NCI-H226 (cell line): ENCODE measurements at places on chromosomes 16 and 17.

DNA sequence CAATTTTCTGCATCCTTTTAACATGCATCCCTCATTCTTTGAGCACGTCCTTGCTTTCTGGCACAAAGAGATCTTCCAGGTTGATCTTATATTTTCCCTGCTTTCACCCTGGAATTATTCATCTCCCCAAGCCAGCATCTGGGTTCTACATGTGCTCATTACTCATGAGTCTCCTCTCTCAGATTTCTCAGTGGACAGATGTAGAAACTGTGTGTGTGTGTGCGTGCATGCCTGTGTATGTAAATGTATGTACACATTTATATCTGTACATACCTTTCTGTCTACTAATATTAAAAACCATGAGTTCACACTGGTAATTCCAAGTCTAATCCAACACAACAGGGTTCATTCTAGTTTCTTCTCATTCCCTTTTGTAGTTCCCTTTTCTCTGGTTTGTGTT is 41.9 kb upstream of the NSRP1 start:
- no peak for DNase-seq

DNA sequence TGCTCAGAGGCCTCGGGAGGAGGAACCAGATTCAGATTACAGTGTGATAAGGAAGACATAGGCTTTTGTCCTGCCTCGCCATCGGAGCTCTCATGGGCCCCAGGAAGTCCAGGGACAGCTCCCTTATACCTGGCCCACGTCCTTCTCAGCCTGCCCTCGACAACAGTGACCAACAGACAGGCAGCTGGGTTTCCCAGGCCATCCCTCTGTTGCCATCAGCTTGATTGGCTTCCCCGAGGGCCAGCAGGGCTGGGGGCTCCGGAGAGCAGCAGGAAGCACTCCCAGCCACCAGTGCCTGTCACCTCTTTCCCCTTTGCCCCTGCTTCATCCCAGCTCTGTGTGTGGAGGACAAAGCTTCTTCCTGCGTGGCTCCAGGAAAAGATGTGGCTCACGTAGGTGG is 17.6 kb downstream of the CD300A start:
- no peak for DNase-seq

DNA sequence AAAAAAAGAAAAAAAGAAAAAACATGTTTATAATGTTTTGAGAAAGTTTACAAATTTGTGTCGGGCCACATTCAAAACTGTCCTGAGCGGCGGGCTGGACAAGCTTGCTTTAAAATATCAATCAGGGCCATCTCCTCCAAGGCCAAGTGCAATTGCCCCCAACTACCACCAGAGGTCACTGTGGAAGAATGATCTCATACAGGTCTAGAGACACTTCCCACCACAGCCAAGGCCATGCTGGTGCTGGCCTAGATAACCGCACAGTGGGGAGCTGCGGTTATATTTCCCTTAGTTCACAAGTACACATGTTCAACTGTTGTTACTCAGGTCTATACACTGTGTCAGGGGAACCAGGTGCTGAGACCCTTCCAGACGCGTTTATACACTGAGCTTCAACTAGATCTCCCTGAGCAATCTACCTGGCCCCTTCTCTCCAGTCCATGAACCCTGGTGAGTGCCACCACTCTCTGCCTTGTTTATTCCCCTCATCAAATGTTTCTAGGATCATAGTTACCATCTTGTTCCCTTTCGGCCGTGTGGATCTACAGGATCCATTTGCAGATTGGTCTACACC is 83.8 kb upstream of the CCL2 start:
- peak; percentile 54 for DNase-seq

DNA sequence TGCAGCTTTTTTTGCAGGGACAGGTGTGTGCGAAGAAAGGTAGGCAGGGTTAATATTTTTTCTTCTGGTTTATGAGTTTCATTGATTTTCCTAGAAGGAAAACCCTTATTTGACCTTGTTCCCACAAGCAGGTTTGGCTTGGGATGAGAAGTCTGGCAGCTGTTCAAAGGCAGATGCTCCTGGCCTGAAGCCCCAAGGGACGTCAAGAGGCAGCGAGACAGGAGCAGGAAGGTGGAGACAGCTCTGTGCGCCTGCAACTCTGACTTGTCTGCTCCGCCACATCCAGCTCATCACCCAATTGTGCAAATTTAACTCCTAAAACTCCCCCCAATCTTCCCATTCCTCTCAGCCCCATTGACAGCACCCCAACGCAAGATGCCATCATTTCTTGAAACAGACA is 136.8 kb upstream of the XYLT1 start:
- DNase-seq = no peak

GRCh38 chr16:11793840-11794239 is 3.2 kb downstream of the ZC3H7A start:
- DNase-seq = peak; percentile 34

DNA sequence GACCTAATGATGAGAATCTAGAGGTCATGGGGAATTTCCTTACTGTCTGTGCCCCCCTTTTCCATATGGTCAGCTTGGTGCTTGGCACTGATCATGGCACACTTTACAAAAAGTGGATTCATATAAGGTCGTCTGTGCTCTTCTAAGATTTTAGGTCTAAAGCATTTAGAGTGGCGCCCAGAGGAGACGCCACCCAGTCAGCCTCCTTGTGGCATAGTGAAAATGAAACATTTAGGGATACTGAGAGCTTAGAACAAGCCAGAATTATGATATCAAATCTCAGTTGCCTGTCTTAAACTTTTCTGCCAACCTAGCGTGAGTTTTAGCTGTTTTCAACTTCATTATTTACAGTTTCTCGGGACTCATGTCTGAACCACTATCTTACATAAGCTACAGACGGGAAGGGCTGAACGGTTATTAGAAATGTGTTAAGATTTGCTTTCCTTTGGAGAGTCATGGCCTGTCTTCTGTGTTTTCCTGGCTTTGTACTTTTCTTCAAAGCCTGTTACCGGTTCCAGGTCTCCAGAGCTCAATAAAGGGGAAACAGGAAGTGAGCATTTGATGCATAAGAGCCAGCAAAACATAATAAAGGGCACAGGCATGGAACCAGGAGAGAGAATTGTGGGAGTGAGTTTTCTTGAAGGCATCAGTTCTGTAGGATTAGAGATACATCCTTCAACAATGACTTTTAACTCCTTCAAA is 13.7 kb downstream of the ZNRF1 start:
- no peak for DNase-seq

GRCh38 chr16:19288872-19289799 is 3.6 kb downstream of the CLEC19A start:
- no peak for DNase-seq

GRCh38 chr16:65570261-65570660 is 448.4 kb upstream of the CDH11 start:
- DNase-seq = no peak

DNA sequence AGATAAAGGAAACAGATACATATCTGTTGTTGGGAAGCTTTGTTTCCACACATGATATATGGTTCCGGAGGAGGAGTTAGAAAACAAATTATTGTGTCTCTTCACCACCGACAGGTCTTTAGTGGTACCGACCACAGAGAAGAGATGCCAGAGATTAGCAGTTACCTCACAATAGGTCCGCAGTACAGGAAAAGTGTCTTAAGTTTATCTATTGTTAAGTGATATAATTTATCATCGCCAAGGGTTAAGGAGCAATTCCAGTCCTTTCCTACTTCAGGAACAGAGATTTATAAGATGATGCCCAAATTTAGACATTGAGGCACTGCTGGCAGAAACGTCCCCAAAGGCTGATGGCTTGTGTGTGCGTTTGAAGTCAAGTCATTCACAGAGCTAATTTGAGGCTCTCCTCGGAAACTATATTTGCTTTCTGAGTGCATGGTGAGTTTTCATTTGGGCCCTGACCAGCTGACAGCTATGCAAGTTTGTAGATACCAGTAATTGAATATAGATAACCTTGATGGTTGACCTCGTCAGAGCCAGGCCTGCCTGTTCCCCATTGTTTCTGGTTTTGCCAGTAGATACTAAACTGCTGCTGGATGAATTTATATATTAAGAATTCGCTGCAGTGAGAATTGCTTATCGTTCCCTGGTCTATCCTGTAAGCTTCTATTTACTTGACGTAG is 196.4 kb upstream of the IRX3 start:
- no peak for DNase-seq
